GOT3 (cell line): ENCODE measurements at places on chromosomes 7 and 10.
A peak's percentile ranks its signal among the peaks of the same experiment; 100 is the strongest.

GRCh38 chr10:17453373-17454091 lies 863 bp downstream of the ST8SIA6 start:
- DNase-seq: peak; percentile 18

DNA sequence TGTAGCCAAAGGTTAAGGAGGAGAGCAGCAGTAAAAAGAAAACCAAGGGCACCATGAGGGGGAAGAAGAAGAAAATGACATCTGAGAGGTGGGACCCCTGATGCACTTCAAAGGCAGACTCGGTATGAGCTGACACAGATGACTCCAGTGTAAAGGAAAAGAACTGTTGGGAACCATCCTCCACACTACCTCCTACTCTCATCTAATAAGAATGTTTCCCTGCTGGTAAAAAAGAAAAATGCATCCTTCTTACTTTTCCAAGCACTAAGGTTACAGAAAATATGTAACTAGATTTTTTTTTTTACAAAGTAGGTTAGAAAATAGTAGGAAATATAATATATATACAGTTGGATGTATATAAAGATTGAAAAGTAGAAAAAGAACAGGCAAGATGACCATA lies 16.9 kb downstream of the TAS2R41 start:
- no peak for DNase-seq

- no peak for DNase-seq
Measured at GRCh38 chr10:5434017-5434753, 21.8 kb downstream of the NET1 start.

- DNase-seq: no peak
Measured at GRCh38 chr7:154841731-154842331, 161.1 kb downstream of the PAXIP1 start.

- no peak for DNase-seq
Measured at GRCh38 chr7:32264702-32265284, 194.6 kb upstream of the PDE1C start.
